ENCODE measurements at places on chromosomes 1 and 21. TPM values are rescaled to one million over a fixed set of nuclear protein-coding genes. Genes with fewer than 3 reads are reported as not detected.

The RPL11 gene
- 1,774 TPM for total RNA-seq

The TAS1R2 gene
- not detected for total RNA-seq

- peak; percentile 68 for DNase-seq
Observed at GRCh38 chr1:6438047-6438525, 13.5 kb downstream of the ESPN start.

DNA sequence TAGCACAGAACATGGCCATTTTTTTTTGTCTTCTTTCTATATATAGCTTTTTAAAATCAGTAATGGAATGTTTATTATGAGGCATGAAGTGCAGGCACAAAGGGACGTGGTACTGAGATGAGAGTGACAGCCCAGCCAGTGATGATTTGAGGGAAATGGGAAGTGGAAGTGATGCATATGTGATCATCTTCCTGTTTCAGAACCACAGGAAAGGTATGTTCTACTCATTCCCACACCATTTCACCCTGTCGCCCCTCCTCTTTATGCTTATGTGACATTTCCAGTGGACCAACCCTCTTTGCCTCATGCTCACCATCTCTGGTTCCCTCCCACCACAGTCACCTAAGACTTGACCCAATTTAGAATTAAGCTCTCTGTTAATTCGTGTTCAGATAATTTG lies 24.3 kb downstream of the PTGS2 start:
- no peak for DNase-seq

- peak; percentile 42 for DNase-seq
Observed at GRCh38 chr1:70033266-70033873, 172.0 kb downstream of the LRRC40 start.
